Astrocyte (in vitro differentiated cells and primary cell): ENCODE measurements at places on chromosomes 5 and 9. TPM values are rescaled to one million over a fixed set of nuclear protein-coding genes. Genes with fewer than 3 reads are reported as not detected.

Gene QSOX2
- total RNA-seq = 20.4 and 20.9 TPM in 2 replicates

- peak; percentile 62 for DNase-seq
Observed at GRCh38 chr5:78757269-78758053, 108.9 kb upstream of the LHFPL2 start.

- DNase-seq = no peak
Observed at GRCh38 chr5:138937392-138938387, 62.6 kb upstream of the LRRTM2 start.

GRCh38 chr5:158135682-158136179 is 276.8 kb upstream of the CLINT1 start:
- DNase-seq = no peak

GRCh38 chr5:148735301-148735835 is 81.0 kb upstream of the HTR4 start:
- DNase-seq = peak; percentile 15

- DNase-seq = no peak
Observed at GRCh38 chr9:90641086-90641485, 1.5 kb downstream of the DIRAS2 start.

Gene FGF1
- 42.2 and 70.9 TPM in 2 replicates for total RNA-seq

Gene FAM78A
- 0.73 and 1.1 TPM in 2 replicates for total RNA-seq

Gene PCDHAC1
- total RNA-seq = 5.7 and 5.9 TPM in 2 replicates

DNA sequence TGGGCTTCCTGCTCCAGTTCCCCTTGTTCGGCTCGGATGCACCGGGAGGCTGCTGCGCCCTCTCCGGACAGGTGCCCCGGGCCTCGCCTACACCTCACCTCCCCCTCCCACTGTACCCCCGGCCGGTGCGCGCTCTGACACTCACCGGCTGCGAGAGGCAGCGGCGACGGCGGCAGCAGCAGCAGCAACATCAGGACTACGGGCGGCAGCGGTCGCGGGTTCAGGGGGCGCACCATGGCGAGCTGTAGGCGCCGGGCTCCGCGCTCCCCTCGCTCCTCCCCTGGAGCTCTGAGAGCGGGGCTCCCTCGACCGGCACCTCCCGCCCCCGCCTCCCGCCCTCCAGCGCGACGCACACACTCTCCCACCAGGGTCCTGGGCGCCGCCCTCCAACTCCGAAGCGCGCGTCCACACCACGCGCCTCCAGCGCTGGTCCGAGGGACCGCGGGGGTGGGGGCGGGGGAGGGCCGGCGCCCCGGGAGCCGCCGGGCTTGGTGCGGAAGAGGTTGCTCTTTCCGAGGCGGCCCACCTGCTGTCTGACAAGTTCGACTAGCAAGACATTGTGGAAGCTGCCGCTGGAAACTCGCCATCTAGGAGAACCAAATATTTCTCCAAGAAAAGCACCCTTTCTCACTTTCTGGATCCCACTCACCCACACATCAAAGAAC is at the start of gene GFRA3:
Gene GFRA3, minus strand, starts transcription at position 433 of the 665 bp plus-strand sequence. Its CDS starts 197 bp downstream, at position 236.
- DNase-seq = no peak

Gene ARID3C
- total RNA-seq = 0.16 and 0.19 TPM in 2 replicates

Gene CATSPER3
- 0.26 and 0.39 TPM in 2 replicates for total RNA-seq

Gene OCLN
- total RNA-seq = 12.1 and 15.3 TPM in 2 replicates

GRCh38 chr9:2819165-2819564 is 24.7 kb downstream of the PUM3 start:
- DNase-seq = no peak

DNA sequence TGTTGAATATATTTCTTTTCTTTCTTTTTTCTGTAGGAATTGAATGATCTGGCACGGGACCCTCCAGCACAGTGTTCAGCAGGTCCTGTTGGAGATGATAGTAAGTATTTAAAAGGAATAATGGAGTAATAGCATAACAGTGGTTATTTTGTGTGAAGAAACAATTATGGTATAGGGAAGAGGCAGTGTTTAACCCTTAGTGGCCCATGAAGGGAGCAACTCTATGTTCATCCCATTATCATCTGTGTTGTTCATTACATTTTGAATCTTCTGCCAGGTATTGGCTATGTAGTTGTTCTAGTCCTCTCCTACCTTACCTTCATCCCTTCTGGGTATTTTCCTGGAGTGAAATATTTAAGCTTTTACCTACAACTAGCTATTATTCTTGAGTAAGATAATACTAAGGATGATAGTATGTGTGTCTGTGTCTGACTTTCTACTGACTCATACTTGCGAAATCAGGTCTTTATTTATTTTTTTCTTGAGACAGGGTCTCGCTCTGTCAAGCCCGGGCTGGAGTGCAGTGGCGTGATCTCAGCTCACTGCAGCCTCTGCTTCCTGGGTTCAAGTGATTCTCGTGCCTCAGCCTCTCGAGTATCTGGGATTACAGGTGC is 39.3 kb downstream of the UBE2D2 start:
- peak; percentile 66 for DNase-seq

DNA sequence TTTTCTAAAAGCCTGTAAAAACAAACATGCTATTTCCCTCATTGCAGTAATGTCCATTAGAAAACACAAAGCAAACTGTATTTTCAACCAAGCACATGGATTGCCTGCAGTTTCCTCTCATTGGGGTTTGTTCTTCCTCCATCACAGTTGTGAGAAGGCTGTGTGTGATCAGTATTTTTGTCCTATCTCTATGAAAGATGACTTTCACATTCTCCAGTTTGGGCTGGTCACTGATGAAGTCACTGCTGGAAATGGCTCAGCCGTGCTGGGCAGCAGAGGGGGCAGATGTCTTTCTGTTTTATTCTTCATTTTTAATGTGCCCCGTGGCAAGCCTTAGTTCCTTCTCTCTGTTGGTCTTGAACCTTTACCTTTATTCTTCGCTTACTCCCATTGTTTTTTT is 288.9 kb upstream of the MPDZ start:
- peak; percentile 37 for DNase-seq

DNA sequence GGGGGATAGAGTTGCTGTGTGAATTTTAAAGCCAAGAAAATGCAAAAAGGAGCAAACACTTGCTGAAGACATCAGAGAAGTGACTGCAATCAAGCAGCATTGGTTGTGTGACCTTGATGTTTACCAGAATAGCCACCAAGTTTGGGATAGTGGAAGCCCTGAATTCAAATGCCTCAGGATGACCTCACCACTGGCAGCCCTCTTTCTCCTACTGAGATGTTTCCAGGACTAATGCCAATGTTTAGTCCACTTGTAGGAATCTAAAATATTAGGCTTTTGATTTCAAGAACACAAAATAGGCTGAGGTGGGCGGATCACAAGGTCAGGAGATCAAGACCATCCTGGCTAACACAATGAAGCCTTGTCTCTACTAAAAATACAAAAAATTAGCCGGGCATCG is 112.2 kb upstream of the NUDT12 start:
- peak; percentile 53 for DNase-seq

Gene CDC37L1
- 16.1 and 16.6 TPM in 2 replicates for total RNA-seq

GRCh38 chr9:106528158-106528557 is 334.8 kb upstream of the ZNF462 start:
- no peak for DNase-seq
